ENCODE measurements at places on chromosomes 11 and 22.

GRCh38 chr11:77126156-77126775 lies 1.8 kb upstream of the MYO7A start:
- no peak for DNase-seq

DNA sequence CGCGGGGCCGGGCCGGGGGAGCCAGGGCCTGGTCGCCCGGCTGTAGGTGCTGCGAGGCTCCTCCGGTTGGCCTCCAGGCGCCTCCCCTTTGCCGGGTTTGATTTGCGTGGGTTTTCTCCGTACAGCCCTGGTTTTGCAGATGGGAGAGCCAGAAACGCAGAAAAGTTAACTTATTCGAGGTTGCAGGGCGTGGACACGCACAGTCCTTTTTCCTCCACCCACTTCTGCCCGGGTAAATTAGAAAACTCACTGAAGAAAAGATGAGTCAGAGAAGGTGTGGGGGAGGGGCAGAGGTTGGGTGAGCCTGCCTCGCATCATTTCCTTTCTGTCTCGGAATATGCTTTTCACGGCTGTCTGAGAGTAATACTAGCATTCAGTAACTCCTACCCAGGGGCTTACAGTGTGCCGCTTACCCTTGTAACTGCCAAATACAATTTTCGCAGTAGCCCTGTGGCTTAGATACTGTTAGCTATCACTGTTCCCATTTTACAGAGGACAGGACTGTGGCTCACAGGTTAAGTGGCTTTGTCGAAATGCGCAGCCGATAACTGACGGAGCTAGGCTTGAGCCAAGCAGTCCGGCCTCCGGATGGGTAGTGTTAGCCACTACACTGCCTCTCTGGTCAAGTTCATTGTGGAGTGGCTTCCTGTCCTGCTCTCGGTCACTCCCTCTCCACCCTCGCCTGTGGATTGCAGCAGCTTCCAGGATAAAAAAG lies 812 bp downstream of the FADD start:
- DNase-seq = peak; percentile 90

DNA sequence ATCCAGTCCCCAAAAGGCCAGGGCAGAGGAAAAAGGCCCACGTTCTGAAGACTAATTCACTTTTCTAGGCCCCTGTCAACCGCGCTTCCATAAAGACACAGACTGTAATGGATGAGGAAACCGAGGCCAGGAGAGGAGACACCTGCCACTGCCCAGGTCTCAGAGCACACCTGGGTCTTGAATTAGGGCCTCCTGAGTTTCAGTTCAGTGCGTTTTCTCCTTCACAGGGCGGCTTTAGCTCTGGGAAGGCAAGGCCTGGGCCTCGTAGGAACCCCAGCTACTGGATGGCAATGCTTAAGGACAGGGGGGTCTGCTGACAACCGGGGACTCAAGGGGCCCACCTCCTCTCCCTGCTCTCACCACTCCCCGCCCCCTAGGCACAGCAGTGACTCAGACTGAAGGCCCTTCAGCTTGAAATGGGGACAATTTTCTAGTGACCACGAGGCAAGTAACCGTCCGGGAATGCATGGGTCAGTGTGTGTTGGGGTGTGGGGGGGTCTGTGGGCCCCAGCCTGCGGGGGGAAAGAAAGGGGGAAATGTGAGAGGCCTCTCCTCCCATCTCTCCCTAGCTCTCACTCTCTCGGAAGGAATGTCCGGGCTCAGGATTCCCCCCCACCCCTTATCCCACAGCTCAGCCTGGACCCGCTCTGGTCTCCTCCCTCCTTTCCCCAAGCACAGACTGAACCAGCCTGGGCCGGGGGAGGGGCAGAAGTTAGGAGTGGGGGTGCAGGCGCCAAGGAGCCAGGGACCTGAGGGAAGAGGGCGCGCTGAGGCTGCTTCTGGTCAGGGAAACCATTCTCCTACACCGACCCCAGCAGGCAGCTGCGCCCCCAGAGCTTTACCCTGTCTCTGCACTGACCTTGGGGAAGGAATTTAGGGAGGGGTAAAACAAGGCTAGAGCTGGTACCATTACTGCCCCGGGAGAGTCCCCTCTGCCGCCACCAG lies 17.2 kb downstream of the CREB3L1 start:
- no peak for DNase-seq

- DNase-seq = no peak
Observed at GRCh38 chr11:18706330-18707243, 8.0 kb downstream of the TMEM86A start.

DNA sequence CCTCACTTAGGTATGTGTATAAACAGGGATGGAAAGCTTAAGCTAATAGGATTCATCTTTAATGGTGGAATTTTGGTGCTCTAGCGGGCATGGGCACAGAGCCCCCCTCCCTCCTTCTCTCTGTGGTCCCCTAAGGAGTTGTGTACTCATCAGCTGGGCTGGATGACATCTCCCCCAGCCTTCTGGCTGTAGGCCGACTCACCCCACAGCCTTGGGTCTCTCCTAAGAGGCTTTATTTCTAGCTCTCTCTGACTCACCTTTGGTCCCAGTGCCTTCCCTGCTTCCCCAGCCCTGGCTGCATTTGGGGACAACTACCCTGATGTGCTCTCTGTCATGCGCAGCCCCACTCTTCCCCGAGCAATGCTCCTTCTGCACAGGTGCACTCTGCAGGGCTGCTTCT lies 26.9 kb downstream of the SLC6A5 start:
- no peak for DNase-seq

DNA sequence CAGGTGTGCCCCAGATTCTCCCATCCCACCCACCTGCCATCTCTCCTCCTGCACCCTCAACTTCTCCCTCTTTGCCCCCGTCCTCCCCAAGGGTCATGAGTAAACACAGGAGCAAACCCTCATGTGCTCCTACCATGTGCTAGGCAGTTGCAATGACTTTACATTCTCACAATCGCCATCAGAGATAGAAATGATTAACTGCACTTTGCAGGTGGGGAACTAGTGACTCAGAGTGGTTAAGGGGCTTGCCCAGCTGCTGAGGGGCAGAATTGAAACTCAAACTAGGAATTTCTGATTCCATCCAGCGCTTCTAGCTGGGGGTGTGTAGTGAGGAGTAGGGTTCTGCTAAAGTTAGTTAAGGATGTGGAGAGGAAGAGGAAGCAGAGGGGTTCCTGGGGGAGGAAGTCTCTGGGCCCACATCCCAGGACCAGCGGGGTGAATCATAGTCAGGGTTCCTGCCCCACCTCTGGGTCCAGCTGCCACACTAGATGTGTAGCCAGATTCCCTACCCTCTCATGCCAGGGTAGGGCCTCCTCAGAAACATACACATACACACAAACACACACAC lies 16.0 kb upstream of the PRG2 start:
- DNase-seq = peak; percentile 50

GRCh38 chr11:129595038-129595962 lies 219.7 kb downstream of the BARX2 start:
- no peak for DNase-seq

- DNase-seq = no peak
Observed at GRCh38 chr11:94169516-94169915, 40.9 kb downstream of the PANX1 start.

DNA sequence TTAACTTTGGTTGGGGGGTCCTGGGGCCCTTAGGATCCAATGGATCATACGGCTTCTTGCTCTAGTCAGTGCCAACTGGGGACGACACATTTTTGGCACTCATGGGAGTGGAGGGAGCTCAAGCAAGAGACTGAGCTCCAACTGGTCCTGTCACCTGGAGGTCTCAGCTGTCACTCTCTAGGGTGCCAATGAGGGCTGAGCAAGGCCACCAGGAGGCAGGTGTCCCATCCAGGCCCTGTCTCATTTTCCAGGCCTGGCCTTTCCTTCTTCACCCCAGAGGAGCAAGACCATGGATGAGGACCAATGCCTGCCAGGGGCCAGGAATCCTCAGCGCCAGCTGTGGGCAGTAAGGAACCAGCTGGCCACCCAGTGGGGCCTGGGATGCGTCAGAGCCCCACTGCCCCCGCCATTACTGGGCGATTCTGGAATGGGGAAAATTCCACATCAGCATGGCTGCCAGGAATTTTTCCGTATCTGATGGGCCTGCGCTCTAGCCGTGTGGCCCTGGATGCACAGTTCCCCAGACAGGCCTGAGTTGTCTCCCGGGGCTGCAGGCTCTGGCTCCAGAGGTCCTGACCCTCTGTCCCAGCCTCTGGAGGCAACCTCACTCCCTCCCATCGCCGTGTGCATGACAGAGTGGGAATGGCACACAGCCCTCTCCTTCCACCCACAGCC lies 669 bp upstream of the GAL3ST1 start:
- no peak for DNase-seq

DNA sequence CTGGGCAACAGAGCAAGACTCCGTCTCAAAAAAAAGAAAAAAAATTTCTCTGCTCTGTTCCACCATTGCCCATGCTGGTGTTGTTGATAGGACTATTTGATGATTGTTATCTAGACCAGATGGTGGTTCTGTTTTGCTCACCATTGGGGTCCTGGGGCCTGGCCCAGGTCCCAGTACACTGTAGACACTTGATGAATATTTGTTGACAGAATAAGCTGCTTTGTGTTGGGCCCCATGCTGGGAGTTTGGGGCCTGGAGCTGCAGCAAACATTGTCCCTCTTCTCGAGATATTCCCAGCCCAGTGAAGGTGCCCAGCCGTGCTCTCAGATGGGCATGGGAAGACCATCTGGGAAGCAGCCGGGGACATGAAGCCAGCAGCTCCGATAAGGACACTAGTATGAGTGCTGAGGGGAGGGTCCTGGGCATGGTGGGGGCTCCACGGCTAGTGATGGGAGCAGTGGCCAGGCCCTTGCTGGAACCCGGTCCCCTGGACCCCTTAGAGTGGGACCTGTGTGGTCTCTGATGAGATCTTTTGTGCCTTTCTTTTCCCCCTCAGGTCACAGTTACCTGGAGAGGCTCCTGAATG lies 13.6 kb downstream of the INCENP start:
- DNase-seq = no peak
